T-helper 2 cell (primary cell): ENCODE measurements at places on chromosomes 11 and 22.

GRCh38 chr22:49613511-49614270 is 214.0 kb downstream of the BRD1 start:
- no peak for DNase-seq

DNA sequence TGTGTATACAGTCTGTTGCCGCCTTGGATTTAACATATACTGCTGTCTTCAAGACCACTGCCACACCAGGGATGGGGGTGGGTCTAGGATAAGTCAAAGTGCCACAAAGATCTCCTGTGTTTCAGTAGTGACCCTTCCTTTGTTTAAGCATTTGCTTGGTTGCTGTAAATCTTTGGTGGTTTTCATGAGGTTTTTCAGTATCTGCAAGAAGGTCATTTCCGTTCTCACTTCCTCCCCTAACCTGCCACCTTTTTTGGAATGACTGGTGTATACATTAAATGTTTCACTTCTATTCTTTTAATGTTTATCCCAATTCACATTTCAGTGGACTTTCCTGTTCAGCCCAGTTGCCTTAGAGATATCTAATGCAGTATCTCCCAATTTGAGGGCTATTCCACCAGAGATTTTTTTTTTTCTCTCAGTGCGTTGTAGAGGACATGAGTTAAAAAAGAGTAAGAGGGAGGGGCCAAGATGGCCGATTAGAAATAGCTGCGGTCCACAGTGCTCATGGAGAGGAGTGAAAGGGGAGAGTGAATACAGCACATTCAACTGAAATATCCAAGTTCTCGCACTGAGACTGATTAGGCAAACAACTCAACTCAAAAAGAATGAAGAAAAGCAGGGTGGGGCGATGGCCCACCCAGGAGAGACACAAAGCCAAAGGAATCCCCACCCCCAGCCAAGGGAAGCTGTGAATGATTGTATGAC is 43.2 kb downstream of the USP47 start:
- no peak for DNase-seq

DNA sequence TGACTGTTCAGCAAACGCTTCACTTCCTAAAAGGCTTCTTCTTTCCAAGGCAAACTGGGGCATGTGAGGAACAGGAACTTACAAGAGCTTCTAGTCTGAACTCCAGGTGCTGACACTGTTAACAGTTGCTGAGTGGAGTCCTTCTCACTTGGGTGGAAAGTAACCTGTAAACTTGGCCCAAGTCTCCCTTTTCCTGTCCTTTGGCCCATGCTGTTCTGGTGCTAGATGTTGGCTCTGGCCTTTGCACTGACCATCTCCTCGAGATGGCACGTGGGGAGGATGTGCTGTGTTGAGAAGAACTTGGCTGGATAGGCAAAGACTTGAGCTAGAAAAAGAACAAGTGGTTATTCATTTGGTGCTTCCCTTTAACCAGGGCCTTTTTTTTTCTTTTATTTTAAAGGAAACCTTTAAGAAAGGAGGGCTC is 53.6 kb downstream of the PTPRJ start:
- DNase-seq, result no peak

- DNase-seq, result no peak
Observed at GRCh38 chr11:59999691-60000090, 17.3 kb upstream of the OOSP4B start.

GRCh38 chr11:6258141-6258540 is 1.5 kb upstream of the CCKBR start:
- DNase-seq, result no peak

DNA sequence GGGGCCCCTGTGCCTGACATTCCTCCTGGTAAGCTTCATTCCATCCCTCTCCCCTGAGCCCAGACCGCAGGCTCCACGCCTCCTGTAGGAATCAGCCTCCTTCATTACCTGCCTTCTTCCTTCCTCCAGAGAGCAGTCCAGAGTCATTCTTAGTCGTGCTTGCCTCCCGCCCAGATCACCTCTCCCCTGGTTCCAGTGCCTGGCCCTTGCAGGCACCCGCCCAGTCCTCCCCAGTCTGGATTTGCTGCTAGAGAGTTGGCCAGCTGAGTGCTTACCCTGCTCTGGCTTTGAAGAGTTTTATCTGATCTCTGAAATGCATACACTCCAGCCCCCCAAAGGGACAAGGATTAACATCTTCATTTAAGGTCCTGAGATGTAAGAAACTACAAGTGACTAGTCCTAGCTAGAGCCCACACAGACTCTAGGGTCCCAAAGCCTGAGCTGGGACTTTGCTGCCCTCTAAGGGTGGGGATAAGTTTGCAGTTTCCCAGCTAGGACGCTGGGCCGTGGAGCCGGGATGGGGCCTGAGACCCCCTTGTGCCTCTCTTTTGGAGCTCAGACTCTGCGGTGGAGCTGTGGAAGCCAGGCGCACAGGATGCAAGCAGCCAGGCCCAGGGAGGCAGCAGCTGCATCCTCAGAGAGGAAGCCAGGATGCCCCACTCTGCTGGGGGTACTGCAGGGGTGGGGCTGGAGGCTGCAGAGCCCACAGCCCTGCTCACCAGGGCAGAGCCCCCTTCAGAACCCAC is 1.6 kb downstream of the NR1H3 start:
- DNase-seq, result no peak

DNA sequence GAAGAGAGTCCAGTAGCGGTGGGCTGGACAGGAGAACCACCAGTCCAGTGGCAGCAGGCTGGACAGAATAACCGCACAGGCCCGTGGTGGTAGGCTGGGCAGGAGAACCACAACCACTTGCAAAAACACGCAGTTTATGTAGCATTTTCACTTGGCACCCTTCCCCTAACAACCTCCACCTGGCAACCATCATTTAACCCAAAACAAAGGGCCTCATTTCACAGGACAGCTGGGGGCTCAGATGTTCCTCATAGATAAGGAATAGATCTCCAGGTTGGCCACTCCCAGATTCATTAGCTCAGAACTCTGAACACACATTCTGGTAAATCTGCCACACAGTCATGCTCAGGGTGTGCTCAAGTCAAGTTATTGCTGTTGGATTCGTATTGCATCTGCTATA is 41.2 kb downstream of the SYTL2 start:
- no peak for DNase-seq

GRCh38 chr11:14118072-14118471 is 155.5 kb downstream of the SPON1 start:
- DNase-seq, result no peak

DNA sequence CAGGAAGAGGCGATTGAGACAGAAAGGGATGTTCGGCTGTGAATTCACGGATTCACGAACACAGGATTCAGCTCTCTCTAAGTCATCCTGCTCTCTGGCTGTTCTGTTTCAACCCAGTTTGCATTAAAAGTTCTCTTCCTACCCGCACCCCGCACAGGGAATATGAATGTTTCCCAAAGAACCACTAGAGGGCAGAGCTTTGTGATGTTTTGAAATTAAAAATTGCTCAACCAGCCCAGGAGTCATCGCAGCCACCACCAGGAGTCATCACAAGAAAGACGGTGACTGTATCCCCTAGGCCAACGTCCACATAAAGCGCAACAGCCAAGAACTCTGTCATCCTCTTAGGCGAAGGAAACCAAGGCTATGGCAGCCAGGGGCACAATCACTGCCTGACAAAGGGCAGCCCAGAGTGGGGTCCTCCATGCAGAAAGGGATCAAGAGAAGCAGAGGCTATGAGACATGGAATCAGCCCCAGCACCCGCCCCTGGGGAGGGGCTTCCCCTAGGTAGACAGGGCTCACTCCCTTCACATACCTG is 122.4 kb downstream of the WT1 start:
- DNase-seq, result no peak

GRCh38 chr11:19769820-19770219 is 57.2 kb downstream of the NAV2 start:
- no peak for DNase-seq

- no peak for DNase-seq
Observed at GRCh38 chr11:10979529-10979928, 121.7 kb upstream of the ZBED5 start.

DNA sequence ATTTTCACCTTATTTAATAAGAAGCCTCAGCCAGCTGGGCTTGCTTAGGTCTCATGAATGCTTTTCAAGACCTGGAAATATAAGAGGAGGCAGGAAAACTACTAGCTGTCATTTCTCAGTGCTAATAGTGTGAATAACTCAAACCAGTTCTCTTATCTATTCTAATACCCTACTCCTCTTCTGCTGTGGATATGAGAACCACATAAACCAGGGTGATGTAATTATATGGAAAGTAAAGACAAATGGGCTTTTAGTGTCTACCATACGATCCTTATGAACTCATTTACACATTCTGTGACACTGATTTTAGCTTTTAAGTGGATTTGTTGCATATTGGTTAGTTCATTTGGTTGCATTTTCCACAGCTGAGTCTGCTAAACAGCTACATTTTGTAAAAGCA is 8.6 kb downstream of the PDGFD start:
- no peak for DNase-seq

DNA sequence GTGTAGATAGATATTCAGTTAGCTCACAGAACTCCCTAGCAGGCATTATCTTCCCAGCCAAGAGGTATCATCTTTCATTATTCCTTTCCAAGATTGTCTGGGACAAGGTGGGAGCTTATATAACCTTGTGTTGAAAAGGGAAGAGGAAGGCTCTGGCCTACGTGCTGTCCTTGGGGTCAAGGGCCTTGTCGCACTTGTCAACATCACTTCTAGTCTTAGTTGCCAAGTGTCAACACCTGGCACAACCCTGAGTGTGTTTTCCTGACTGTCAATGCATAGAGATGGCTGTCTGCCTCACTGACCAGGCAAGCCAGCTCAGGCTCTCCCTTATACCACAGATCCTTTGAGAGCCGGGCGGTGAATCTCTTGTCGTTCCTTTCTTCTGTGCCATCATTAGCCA is 331.9 kb downstream of the CNTN5 start:
- no peak for DNase-seq

- DNase-seq, result no peak
Observed at GRCh38 chr11:45641961-45642360, 23.5 kb downstream of the CHST1 start.

DNA sequence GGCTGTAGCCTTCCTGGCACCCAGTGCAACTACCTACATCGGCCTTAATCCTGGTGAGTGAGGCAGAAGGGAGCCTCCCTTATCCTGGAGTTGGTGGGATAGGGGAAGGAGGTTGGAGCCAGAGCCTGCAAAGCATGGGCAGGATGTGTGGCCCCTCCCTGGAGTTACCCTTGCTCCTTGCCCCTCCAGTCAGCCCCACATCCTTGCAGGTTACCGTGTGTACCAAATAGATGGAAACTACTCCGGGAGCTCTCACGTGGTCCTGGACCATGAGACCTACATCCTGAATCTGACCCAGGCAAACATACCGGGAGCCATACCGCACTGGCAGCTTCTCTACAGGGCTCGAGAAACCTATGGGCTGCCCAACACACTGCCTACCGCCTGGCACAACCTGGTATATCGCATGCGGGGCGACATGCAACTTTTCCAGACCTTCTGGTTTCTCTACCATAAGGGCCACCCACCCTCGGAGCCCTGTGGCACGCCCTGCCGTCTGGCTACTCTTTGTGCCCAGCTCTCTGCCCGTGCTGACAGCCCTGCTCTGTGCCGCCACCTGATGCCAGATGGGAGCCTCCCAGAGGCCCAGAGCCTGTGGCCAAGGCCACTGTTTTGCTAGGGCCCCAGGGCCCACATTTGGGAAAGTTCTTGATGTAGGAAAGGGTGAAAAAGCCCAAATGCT is 3.9 kb downstream of the SMPD1 start:
- no peak for DNase-seq

GRCh38 chr22:24421428-24421931 is 5.9 kb upstream of the ADORA2A start:
- no peak for DNase-seq

DNA sequence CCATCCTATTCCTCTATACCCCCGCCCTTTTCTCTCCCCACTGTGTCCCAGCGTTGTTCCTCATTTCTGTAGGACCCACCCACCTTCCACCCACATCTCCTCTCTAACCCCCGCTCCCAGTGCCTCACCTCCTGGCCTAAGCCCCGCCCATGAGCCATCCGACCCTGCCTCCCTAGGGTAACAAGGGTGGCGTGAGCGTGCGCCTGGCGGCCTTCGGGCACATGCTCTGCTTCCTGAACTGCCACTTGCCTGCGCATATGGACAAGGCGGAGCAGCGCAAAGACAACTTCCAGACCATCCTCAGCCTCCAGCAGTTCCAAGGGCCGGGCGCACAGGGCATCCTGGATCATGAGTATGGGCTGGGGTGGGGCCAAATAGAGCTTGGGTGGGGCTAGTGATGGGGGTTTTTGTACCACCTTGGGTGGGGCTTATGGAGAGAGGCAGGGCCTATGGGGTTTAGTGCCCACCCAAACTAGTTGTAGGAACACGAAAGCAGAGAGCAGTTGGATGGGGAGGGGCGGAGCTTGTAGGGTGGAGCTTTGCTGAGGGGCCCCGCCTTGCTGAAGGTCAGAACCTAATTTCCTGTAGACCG is 4.5 kb downstream of the INPP5J start:
- no peak for DNase-seq

GRCh38 chr11:57417056-57417455 is 9.9 kb downstream of the SLC43A3 start:
- no peak for DNase-seq

- no peak for DNase-seq
Observed at GRCh38 chr11:61654397-61654829, 25.8 kb upstream of the DAGLA start.

- DNase-seq, result no peak
Observed at GRCh38 chr11:19511066-19511412, 201.6 kb upstream of the NAV2 start.

GRCh38 chr22:38694049-38694448 is 6.7 kb downstream of the JOSD1 start:
- DNase-seq, result no peak

GRCh38 chr11:13841393-13841792 is 121.1 kb upstream of the SPON1 start:
- DNase-seq, result no peak

DNA sequence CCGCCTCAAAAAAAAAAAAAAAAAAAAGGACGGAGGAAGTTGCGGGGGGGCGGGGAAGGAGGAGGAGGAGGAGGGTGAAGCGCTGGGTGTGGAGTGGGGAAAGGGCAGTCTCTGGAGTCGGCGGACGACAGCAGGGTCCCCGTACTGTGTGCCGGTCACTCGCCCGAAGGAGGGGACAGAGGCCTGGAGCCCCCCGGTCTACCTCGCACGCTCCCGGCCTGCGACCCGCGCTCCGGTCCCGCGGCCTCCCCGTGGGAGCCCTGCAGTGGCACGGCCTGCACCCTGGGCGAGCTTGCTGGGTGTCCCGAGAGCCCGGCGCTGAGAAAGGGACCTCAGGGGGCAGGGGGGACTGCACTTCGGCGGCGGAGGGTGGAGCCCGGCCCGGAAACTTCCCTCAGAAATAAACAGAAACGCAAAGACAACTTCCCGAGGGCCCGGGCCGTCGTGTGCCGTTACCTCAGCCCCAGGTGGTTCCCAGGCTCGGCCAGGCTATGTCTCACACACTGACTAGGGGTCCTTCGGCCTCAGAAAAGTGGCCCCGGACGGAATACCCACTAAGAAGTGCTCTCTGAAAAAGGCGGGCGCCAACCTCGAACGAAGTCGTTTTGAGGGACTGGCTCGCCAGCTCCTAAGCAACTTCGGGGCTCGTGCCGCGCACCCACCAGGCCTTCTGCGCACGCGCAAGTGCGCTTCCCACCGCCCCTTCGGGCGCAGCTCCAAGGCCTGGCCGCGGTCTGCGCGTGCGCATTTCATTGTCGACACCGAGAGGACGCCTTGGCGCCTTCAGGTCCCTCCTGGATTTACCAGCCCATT is at the start of gene MAJIN:
TSS of gene MAJIN (minus strand) at position 688 of the 813 bp plus-strand sequence. CDS start 12,703 bp downstream, outside the sequence.
- peak; percentile 86 for DNase-seq
